GM12865 (cell line): ENCODE measurements at places on chromosomes 16 and 17.

DNA sequence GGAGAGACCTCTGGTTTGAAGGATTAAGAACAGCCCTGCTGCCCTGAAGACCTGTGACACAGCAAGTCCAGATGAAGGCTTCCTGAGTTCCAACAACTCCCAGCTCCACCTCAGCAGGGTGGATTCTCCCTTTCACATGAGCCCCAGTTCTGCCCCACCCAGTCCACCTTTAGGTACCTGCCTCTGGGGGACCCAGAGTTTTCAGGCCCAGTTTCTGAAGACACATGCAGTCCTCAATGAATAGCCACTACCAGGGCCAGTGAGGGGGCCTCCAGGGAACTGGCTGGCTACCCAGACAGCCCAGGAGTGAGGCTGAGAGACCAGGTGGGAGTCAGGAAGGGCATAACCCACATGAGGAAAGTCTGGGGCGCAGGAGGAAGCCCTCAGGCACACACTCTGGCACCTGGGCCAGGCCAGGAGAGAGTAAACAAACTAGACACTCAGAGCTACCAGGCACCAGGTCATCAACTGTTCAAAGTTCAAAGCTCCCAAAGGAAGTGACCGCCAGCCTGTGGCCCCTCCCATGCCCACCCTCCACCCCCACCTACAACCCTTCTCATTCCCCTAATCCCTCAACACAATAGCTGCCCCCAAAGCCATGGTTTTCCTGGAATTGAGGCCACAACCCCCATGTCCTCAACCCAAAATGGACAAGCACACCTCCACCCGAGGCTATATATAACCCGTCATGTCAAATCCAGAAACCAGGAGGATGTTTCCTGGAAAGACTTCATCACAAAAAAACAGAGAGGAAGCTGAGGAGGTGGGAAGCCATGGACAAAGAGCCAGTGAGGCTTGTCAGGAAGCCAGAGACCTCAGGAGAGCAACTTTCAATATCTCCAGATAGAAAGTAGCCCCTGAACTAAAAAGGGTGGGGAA, 2.1 kb downstream of the MYO18A start:
- DNase-seq: no peak

GRCh38 chr16:19393226-19394111, 24.2 kb upstream of the TMC5 start:
- DNase-seq: no peak

GRCh38 chr16:11118479-11118878, 137.5 kb downstream of the SOCS1 start:
- DNase-seq: no peak

GRCh38 chr16:24499193-24499814, 40.1 kb upstream of the RBBP6 start:
- DNase-seq: peak; percentile 54

DNA sequence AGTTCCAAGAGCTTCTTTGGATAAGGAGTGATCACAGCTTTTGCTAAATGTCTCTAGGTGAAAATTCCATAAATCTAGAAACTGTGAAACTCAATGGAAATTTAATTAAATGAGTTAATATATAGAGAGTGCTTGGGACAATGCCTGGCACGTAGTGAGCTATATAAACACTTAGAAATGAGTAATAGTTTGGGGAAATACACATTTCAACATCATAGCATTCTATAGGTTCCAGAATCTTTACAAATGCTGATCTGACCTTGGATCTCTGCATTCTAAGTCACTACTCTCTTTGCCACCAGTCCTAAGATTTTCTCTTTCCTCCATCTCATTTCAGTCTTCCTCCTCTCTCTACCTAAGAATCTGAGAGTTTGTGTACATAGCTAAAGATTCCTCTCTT, 175.6 kb downstream of the SOX9 start:
- DNase-seq: no peak

- DNase-seq: peak; percentile 87
Measured at GRCh38 chr17:2054512-2055291, at the start of gene HIC1. TSS of gene HIC1 (plus strand) at chr17:2055103. CDS start at chr17:2056691, 1,588 bp downstream.

DNA sequence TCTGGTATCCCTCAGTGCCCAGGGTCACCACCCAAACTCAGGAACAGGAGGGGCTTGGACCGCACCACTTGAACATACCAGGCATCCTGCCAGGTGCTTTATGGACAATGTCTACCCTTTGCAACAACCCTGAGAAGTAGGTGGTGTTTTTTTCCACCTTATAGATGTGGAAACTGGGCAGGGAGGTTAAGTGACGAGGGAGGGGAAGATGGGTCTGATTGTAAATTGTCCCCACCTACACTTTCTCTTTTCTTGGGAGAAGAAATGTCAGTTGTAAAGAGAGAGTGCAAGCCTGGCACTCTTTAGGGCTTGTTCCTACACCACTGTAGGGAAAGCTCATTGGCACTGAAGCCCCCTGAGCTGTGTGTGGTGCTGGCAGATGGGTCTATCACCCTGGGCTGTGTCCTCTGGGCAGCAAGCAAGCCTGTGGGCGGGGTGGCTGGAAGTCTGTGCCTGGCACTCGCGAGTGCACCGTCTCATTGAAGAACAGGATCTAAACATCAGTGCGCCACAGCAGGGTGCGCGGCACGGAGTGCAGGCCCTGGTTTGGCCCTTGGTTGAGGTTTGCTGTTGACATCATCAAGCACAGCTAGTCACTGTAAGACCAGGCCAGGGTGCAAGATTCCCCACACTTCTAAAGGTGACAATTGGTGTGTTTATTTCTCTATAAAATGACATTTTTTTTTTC, 15.1 kb downstream of the NOD2 start:
- DNase-seq: no peak

DNA sequence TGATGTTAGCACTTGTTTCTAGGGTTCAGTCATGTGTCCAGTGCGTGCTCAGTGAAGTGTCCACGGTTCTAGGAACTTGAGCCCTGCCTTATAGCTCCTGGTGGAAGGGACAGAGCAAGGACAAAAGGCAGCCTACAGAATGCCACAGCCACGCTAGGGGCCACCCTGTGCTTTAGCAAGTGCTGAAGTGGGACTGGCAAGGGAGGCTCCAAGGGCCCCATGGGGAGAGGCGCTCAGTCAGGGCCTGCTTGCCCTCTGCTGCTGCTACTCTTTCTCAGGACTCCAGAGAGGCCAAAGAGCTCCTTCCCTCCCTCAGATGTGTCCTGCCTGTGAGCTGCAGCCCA, 6.8 kb downstream of the NT5C start:
- no peak for DNase-seq

DNA sequence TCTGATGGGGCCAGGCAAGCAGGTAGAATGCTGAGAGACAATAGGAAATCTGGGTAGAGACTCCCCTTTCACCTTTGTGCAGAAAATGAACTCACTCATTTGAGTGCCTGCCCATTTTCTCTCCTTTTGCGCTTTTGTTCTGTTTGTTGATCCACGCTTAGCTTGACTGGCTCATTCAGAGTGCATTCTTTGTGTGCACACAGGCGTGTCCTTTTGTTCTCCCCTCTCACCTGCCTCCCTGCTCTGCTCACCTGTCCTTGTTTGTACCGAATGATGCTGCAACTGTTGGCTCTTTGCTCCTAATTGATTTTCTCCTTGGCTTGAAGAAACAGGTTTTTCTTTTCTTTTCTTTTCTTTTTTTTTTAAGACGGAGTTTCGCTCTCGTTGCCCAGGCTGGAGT, 15.8 kb downstream of the PGS1 start:
- no peak for DNase-seq

DNA sequence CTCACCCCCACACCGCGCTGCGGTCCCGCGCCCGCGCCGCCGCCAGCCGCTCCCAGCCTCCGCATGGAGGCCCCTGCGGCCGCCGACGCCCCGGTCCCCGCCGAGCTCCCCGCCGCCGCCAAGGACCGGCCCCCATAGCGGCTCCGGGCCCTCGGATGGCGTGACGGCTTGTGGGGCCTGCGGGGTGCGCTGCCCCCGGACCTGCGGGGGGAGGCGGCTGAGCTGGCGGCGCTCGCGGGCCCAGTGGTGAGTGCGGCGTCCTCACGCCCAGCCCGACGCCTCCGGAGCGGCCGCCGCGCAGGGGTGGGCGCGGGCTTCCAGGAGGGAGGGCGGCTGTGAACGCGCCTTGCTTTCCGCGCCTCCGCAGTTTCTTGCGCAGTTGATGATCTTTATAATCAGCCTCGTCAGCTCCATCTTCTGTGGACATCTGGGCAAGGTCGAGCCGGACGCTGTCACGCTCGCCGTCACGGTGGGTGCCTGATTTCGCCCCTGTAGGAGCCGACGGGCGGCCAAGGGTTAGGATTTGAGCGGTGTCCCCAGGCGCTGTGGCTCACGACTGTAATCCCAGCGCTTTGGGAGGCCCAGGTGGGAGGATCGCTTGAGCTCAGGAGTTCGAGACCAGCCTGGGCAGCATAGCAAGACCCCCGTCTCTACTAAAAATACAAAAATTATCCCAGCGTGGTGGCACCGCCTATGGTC, 46.4 kb downstream of the SLC47A1 start:
- DNase-seq: no peak

DNA sequence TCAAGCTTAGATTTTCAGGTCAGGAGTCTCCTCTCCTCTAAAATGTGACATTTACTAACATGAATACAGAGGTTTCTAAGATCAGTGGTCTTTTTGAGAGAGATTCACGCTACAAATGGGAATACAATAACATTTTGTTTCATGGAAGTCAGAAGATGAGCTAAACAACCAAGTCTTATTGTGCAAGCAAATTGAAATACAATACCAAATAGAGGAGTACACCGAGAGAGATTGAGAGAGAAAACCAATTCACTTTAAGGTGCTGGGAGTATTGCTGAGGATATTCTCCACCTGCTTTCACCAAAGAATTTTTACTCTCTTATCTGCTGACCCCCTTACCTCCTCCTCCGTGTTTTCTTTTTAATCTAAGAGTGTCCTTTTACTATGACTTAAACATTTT, 11.5 kb downstream of the VEZF1 start:
- no peak for DNase-seq

- DNase-seq: no peak
Measured at GRCh38 chr17:47917581-47917980, 21.5 kb downstream of the SP2 start.

DNA sequence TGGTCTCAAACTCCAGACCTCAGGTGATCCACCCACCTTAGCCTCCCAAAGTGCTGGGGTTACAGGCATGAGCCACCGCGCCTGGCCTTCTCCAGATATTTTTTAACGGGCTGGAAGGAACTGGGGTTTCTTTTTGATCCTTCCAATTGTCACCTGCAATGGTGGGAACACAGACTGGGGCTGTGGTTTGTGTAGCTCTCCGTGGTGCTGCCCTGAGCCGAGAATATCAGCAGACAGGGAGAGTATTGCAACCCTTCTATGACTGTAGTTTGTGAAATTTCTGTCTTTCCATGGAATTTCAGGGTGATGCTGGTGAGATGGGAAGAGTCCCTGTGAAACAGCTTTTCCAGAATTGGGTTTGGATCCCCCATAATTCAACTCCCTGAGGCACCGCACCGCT, 263.5 kb downstream of the ENGASE start:
- no peak for DNase-seq

GRCh38 chr17:61398721-61399130, 917 bp upstream of the TBX2 start:
- DNase-seq: no peak

DNA sequence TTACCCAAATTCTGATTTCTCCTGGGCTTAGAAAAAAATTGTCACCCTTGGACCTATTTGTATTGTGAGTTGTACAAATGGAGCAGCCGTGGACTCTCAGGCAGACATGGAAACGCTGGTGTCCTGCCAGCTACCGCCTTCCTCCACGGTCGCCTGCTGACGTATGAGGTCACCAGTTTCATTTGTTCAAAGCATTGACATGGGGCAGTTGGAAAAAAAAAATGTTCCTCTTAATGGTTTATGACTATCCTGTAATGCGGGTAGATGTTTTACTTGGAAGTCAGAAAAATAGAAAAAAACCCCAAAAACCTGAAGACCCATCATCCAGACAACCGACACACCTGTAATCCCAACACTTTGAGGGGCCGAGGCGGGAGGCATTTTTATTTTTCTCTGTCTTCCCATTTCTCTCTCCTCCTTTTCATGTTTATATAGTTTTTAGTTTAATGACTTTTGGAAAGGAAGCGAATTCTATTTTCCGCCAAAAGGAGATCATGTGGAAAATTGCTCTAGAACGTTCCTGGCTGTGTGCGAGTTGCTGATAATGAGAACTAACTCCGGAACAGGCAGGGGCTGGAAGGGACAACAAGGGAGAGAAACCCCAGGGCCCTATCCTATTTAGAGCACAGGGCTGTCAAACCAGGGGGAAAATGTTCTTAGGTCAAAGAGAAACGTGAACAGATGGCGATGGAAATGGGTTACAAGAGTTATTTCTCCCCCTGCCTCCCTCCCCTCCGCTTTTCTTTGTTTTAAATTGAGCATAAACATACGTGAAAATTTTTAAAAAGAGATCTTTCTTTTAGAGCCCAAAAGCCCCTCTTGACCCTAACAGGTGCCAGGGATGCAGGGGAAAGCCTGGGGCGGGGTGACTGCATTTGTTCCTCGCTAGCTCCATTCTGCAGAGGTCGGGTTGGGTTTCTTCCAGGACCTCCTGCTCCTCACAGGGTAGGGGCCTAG, 13.7 kb downstream of the DNAH17 start:
- DNase-seq: no peak

GRCh38 chr16:8808009-8808408, 10.4 kb downstream of the PMM2 start:
- DNase-seq: no peak

GRCh38 chr17:79124513-79125209, 50.0 kb downstream of the ENGASE start:
- DNase-seq: no peak

DNA sequence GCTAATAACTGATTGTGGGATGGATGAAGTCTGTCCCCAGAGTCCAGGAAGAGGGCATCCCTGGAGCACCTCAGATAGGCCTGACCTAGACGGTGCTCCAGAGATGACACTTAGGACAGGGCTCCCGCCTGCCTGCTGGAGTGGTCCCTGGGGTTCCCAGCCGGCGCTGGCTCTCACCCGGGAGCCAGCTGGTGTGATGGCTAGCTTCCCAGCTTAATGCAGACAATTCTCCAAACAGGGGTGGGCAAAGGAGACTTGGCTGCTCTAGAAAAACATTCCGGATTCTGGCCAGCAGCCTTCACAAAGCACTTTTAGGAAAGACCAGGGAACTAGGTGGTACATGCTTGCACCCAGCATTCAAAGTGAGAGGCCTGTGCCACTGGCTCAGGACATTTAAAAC, 18.6 kb downstream of the ACE start:
- DNase-seq: no peak

- DNase-seq: no peak
Measured at GRCh38 chr17:38896346-38896954, 26.6 kb downstream of the LASP1 start.

- DNase-seq: peak; percentile 38
Measured at GRCh38 chr17:3534881-3535252, 22.7 kb downstream of the TRPV3 start.

- no peak for DNase-seq
Measured at GRCh38 chr16:62568926-62569325, 532.7 kb upstream of the CDH8 start.
